T-helper 17 cell (primary cell): ENCODE measurements at places on chromosomes 1 and 21.

DNA sequence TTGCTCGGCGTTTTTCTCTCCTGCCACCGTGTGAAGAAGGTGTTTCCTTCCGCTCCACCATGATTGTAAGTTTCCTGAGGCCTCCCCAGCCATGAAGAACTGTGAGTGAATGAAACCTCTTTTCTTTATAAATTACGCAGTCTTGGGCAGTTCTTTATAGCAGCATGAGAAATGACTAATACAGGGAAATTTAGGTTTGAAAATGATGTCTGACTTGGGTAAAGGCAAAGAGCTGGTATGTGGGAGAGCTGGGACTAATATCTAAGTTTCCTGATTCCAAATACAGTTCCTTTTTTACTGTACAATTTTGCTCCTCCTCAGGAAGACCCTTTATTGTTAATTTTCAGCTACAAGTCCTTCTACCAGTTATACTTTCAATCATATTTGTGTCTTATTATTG, 16.7 kb upstream of the ADAMTS5 start:
- DNase-seq: no peak

GRCh38 chr1:206550446-206550845, 43.1 kb downstream of the RASSF5 start:
- no peak for DNase-seq

GRCh38 chr1:163771637-163772036, 449.9 kb downstream of the NUF2 start:
- no peak for DNase-seq

DNA sequence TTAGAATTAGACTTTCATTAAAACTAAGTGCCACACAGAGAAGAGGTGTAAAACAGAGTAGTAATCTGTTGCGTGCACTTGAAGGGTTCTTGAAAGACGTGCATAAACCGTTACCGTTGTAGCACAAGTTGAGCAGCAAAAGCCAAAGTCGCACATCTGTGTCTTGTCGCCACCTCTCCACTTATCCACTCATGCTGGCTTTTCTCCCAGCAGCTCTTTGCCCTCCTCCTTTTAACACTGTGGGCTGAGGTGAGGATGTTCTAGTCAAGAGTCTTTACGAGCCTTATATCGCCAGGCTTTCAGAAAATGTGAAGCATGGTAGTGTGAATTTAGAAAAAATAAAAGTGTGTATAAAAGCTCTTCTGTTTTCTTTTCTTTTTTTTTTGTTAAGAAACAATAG, 48.0 kb downstream of the NR5A2 start:
- DNase-seq: no peak

DNA sequence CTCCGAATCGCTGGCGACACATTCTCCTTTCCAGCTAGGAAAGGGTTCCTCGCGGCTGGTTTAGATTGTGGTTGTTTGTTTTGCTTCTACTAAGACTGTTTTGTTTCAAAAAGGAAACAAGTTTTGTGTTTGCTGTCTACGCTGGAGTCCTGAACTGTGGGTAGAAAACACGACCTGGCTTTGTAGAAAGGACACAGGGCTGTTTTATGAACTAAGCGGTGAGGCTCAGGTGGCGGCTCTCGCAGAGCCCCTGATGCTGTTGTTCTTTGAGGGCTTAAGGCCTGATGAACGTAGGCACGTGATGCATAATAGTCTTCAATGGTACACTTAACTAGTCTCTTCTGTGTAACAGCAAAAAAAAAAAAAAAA, 27.0 kb upstream of the FHAD1 start:
- no peak for DNase-seq

- no peak for DNase-seq
Measured at GRCh38 chr21:45409466-45410150, 4.6 kb downstream of the COL18A1 start.

GRCh38 chr1:90850181-90850897, 133.2 kb upstream of the BARHL2 start:
- DNase-seq: no peak

DNA sequence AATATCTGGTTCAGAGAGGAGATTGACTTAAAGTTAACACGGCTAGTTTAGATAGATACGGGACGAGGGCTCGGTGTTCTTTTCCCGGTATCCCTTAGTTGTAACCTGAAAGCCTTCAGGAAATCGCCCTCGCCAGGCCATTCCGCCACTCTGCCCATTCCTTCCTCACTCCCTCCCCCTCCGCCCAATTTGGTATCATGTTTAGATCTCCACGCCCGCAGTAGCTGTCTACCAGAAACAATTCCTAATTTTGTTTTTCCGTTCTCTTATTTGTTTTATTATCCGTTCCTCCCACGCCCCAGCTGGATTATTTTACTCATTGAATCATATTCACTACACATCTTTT, 685 bp upstream of the VAMP4 start:
- no peak for DNase-seq

DNA sequence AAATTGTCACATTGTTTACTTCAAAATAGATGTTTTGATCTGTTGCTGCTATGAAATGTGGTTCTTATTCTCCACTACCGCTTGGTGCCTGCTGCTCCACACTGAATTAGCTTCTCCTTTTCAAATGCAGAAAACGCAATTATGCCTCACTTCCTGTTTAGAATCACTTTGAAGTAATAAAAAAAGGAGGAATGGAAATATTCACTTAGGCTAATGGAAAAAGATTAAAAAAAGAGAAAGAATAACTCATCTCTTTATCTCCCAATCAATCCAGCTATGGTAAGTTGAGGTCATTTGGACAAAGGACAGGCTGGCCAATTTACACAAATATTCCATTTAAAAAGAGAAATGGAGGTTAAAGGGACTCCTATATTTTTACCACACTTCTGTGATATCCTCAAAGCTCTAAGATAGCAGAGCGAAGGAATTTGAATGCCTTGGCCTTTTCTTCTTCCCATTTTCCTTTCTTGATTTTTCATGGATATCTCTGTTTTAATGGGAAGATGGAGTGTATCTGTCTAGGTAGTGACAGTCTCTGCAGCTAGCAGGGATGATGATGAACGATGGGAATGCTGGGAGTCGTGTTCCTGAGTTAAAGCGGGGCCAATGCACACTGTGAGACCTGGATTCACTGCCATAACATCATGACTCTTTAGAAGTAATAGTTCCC, 35.7 kb downstream of the RGS5 start:
- no peak for DNase-seq

GRCh38 chr1:221376286-221376685, 365.6 kb downstream of the DUSP10 start:
- DNase-seq: no peak

GRCh38 chr1:187051618-187052232, 223.0 kb downstream of the PLA2G4A start:
- no peak for DNase-seq

DNA sequence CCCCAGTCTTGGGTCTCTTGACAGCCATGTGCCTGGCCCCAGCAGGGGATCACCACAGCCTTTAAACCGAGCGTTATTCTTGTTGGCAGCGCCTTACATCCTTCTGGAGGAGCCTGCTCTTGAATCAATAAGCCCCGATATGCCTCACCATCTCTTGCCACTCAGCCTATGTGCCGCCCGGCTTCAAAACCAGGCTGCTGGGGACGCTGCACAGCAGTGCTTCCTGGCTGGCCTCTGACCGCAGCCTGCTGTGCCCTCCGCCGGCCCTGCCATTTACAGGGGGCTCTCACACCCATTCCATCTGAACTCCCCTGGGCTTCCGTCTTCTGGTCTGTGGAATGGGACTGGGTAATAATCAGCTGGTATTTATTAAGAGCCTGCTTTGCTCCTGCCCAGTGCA, 3.0 kb upstream of the PEX10 start:
- DNase-seq: no peak

DNA sequence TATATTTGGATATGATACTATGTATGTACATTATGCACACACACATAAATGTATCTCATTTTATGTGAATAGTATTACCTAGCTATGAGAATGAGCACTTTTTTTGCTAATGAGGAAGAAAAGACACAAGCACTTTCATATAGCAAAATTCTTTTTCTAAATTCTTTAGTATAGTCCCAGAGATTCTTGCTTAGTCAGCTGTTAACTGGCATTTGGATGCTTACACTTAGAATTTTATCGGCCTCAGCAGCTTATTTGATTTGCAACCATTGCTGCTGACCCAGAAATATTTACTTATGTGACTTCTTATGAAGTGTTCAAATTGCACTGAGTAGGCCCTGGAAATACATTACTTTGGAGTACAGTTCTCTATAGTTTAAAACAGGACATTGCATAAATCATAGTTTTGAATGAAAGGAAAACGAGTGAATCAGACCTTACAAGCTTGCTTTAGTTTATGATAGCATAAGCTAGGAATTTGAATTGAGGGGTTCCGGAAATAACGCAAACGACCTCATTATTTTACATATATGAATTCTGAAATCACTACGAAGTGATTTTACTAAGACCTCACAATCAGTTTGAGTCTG, 653.9 kb upstream of the NEGR1 start:
- no peak for DNase-seq

DNA sequence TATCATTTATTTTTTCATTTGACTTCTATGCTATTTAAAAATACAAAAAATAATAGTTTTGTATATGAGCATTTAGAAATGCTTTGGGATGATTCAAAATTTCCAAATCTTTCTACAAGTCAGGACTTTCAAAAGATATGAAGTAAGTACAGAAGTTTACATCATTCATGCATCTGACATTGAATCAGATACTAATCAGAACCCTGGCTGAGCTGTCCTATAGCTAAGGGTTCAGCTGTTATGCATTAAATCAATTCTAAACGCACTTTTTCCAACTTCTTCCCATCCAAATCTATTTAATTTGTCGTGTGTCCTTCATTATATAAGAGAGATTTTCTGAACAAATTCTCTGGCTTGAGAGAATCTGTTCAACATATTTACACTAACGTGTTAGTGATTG, 779.4 kb downstream of the LTN1 start:
- DNase-seq: no peak

- DNase-seq: no peak
Measured at GRCh38 chr1:223729906-223730305, 17.6 kb downstream of the CAPN2 start.

DNA sequence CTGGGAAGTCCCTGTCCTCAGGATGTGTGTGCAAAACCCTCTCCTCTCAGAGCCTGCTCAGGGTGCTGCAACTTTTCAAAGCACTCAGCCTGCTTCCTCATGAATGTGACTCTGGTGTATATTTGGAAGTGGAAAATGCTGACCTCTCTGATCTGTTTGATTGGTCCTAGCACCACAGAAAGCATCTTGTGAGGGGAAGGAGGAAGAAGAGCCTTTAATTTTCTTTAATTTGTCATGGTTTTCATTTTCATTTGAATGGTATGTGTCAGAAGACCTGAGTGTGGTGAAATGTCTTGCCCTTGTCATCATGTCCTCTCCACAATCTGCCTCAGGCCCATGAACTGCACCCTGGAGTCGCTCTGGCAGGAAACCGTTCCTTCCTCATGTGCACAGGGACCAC, 383.5 kb downstream of the NTNG1 start:
- DNase-seq: no peak

DNA sequence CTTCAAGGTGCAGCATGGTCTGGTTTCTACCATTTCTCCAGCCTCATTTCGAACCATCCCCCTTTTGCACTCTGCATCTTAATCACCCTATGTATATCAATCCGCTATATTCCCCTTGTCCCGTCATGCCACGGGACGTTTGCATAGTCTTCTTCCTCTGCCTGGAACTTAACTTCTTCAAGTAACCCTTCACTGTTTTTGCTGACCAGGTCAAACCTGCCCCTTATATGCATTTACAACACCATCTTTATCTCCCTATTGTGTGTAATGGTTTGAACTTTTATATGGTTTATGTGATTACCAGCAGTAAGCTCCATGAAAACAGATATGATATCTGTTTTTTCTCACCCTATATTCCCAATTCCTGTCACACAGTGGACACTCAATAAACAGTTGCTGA, 2.3 kb downstream of the VPS45 start:
- DNase-seq: no peak

GRCh38 chr21:29185633-29186032, 55.2 kb downstream of the MAP3K7CL start:
- DNase-seq: no peak

- no peak for DNase-seq
Measured at GRCh38 chr21:38389896-38390295, 108.4 kb downstream of the ERG start.

DNA sequence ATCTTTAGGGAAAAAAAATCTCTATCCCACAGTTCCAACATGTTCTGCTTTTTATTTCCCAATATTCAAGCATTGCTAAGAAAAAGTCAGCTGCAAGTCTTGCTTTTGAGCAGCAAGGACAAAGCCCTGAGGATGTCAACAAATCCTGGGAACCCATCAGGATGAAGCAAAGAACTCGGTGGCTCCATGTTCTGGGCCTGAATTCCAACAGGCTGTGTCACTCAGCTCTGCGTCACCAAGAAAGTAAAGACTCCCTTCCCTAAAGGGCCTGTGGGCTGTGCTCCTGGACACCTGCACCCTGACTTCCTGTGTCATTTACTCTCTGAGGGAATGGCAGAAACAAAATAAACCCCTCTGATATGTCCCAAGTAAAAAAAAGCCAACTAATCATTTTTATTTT, 95.5 kb downstream of the TIAM1 start:
- no peak for DNase-seq

- DNase-seq: no peak
Measured at GRCh38 chr1:94863297-94863911, 43.2 kb downstream of the SLC44A3 start.

DNA sequence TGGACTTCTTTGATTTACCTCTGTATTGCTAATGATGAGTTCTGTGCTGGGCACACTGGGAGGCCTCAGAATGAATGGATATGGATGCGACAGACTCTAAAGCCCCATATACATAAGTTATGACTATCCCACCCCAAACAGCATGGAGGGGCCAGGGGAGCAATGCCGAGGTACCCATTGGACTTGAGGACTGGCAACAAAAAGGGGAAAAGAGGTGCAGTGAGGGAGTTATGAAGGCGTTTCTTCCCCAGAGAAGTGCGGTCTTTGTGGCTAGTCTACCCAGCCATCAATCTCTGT, 15.2 kb upstream of the CDCA8 start:
- no peak for DNase-seq

DNA sequence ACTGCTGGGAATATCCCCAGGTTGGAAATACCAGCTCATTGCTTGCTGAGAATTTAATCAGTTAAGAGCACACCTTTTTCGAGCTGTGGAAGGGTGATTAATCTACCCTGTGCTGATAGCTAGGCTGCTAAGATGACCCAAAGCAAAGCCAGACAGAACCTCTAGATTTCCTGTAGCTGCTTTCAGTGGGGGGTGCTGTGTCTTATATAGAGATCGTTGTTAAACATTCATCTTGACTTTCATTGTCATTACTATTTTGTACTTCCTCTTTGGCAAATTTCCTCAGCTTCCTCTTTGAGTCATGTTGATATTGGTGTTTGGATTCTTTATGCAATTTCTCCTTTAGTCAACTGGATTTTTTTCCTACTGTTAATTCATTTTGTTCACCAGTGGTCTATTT, 155.3 kb downstream of the DISC1 start:
- no peak for DNase-seq

DNA sequence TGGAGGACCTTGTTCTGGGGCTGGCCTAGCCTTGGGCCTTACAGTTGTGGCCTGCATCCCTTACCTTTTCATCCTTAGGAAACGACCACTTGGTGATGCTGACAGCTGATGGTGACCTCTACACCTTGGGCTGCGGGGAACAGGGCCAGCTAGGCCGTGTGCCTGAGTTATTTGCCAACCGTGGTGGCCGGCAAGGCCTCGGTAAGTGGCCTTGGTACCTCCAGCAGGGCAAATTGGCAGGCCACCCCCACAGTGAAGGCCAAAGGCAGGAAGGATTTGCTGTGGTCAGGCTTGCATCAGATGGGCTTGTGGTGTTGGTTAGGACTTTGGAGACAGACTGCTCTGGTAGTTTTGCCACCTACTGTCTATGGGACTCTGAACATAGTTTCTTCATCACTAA, 17.7 kb upstream of the TRNAU1AP start:
- no peak for DNase-seq

GRCh38 chr1:156592158-156592909, 758 bp downstream of the NAXE start:
- no peak for DNase-seq

- DNase-seq: no peak
Measured at GRCh38 chr1:23126801-23127200, 41.9 kb downstream of the LUZP1 start.
